ENCODE measurements at places on chromosomes 5 and 9.

- no peak for DNase-seq
These were observed 36.5 kb upstream of the GLDC start for GRCh38 chr9:6681957-6682501.

- DNase-seq: no peak
These were observed 102.8 kb downstream of the PLK2 start for GRCh38 chr5:58357121-58357520.

DNA sequence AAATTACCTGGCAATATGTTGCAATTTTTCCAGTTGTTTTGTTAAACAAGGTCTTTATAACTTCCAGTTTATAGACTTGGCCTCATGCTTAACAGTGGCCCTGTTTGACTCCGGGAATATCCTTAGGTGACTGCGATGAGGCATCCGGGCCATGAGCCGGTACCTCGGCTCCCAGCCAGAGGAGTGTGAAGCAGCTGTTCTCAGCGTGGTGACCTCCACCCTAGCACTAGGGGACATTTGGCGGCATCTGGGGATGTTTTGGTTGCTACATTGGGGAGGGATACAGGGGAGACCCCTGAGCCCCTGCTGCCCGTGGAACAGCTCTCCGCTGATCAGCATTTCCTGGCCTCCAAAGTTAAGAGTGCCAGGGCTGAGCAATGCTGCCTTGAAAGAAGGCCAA is 533.4 kb downstream of the IRX1 start:
- DNase-seq: no peak

GRCh38 chr9:130833031-130833990 is 1.7 kb upstream of the ABL1 start:
- DNase-seq: no peak
